HT1080 (cell line): ENCODE measurements at places on chromosomes 16 and 17.

DNA sequence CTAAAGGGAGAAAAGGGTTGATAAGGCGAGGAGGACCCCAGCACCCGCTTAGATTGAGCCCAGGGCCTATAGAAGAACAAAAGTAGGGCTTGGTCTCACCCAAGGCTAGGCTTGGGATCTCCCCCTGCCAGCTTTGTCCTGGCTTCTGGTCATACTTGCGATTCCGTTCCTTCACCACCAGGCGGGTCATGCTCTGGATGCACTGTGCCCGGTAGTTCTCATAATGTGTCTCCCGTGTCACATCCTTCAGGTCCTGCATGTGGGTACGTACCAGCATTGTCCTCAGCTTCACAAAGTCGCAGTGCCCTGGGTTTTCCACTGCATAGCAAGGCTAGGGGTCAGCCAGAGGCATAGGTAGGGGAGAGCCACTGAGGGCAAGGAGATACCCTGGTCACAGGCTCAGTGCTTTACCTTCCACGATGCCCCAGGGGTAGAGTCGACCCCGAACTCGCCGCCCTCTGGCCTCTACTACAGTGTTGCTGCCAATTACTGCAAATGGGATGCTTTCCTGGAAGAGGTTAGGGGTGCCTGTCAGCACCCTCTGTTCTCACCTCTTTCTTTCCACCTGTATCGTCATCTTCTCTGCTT lies 6.5 kb upstream of the MTMR4 start:
- DNase-seq = no peak

DNA sequence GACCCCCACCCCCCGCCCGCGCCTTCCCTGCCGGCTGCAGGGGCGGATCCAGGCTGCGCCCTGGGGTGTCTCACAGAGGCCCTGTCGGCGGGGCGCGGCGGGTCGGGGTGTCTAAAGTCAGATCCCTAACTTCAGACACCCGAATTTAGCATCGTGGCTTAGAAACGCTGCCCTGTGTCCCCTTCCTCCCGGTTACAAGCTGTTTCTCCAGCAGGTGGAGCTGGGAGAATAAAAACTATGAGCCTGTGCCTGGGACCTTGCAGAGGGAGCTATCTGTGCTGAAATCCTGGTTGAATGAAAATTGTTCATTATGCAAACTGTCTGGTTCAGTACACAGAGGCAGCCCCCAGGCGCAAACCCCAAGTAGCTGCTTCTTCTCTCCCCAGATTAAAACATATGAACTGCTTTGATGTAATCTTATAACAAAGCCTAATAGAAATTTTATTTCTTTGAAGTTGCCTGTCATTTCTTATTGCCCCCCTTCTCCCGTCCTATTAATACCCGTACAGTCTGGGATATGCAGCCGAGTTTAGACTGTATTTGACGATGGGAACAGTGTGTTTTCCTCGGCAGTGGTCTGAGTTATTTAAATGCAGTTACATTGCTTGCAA lies 79.0 kb downstream of the RPA1 start:
- peak; percentile 68 for DNase-seq

DNA sequence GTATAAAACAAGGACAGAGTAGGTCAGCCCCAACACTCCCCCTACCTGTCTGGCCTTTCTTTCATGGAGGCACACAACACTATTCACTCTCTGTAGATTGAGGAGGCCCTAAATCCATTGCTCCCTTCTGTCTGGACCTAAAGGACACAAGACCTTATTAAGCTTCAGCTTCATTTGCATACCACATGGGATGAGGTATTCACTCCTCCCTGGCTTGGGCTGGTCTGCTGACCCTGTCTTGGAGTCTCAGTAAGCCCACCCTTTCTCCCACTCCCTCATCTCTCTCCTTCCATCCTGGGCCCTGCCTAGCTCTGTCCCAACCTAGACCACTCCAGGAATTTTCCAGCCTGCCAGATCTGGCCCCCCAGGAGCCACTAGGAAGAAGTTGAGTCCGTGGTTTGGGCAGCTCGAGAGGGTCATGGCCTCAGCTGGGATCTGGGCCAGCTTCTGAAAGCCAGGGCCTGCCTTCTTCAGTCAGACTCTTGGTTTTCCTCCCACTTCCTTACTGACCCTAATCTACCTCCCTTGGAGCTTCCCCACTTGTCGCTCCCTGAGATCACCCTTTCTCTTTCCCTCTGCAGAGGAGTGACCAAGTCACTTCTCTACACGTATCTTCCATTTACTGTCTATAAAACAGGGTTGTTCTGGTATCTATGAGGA lies 6.5 kb upstream of the LLGL1 start:
- DNase-seq = peak; percentile 21

GRCh38 chr17:74770498-74771318 lies 5.4 kb downstream of the NAT9 start:
- DNase-seq = no peak

DNA sequence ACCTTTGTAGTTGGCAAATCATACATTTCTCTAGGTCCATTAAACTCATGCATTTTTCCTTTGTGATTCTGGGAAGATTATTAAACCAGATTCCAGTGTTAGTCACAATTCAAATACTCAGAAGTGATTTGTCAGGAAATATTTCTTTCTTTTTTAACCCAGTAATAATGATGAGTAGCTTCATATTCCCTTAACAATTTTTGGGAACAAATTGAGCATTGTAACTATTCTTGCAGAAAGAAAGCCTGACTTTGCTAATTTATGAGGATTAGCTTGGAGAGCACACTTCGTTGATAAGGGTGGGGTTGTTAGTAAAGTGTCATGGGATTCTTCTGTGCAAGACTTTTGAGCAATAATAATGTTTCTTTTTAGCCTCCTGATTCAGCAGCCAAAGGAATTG lies 18.7 kb upstream of the KRT24 start:
- no peak for DNase-seq

DNA sequence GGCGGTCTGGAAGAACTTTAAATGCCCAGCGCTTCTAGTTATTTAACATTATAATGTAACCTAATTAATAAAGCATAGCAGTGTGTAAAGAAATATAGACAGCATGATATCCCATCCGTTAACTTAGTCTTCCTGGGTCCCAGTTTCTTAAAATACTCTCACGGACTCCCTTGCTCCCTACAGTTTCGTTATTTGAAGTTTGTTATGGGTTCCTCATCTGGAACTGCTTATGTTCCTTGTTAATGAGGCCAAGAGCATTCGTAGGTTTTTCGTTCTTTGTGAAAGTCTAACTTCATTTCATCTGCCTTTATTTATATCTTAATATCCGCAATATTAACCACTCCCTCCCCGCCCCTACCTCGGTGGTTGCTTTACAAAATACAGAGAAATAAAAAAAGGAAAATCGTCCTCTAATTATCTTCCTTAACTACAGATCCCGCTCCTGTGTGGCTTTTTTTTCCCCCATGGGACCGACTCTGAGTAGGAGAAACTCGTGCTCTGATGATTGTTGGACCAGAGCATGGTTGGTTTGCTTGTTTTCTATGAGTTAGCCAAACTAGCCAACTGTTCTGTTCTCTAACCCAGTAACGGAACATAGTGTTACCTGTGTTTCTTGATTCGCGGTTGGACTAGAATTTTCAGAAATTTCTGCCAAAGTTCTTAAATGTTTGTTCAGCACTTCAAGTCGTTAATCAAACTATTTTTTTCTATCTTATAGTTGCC lies 863 bp downstream of the ADPRM start:
- peak; percentile 12 for DNase-seq

DNA sequence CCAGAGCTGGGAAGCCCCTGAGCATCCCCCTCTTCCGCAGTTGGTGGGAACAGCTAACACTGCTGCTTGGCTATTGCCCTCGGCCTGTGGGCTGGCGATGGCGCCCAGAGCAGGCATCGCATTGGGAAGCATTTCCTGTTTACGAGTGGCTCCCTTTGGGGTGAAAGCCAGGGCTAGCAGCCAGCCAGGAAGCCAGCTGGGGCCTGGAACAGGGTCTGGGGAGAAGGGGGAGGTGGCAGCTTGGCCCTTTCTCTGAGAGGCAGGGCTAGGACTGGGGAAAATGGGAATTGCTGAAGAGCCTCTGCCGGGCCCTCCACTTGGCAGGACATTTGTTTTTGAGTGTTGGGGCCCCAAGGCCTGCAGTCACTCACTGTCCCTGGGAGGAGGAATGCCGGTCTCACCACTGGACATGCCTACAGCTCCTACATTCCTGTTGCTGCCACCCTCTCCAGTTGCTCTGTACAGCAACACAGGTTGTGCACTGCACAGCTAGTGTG lies 2.4 kb upstream of the MTSS2 start:
- no peak for DNase-seq

DNA sequence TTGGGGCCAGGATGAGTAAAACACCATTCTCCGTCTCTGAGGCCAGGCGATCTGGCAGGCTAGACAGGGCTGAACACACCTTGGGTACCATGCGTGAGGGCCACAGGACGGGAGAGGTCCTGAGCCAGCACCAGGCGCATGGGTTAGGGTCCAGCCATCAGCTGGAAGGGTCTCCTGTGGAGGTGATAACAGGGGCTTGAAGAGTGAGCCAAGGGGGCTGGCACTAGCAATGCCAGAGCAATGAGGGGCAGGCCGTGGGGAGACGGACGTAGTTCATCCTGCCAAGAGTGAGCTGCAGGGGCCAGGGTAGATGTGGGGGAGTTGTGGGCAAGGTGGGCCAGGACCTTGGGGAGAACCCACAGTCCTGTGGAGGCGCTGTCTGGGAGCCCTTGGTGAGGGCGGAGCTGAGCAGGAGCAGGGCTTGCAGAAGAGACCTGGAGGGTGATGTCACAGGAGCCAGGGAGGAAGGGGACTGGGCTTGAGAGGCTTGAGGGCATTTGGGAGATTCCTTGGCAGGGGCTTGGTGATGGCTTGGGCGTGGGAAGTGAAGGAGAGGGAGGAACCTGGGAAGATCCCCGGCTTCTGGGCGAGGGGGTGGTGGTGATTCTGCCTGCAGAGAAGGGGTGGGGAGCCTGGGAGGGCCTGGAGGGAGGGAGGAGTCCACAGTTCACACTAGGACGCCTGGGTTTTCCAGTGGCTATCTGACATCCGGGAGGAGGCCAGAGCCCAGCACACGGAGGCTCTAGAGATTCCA lies 6.3 kb upstream of the NPTX1 start:
- DNase-seq = no peak

DNA sequence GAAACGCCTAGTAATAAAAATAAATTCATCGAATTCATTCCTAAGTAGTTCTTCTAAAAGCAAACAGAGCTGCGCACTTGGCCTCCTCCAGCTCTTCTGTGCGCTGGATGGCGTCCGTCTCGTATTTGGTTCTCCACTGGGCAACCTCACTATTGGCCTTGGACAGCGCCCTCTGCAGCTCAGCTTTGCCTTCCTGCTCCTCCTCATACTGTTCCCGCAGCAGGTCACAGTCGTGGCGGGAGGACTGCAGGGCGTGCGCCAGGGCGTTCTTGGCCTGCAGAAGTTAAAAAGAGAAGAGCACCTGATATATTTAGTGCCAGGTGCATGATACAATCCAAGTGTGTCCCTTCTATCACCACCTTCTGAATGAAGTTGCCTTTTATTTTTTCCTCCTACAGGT lies 21.8 kb downstream of the MYH3 start:
- no peak for DNase-seq

DNA sequence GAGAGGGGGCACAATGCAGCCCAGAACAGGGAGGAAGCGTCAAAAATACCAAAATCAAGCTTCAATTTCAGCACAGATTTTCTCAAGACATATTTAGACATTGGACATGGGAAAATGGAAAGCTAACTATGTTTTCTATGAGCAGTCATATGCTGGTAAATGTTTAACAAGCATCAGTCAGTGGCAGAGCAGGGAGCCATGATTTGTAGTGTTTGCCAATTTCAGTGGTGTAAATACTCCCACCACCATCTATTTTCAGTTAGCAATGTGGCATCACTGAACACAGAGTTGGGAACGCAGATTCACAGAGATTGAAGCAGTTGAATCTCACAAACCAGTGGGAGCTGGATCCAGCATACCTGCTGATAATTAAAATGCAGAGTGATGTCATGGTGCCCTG lies 24.6 kb upstream of the MYOCD start:
- no peak for DNase-seq

- no peak for DNase-seq
Measured at GRCh38 chr17:47803201-47803600, 18.4 kb downstream of the OSBPL7 start.

GRCh38 chr16:51287121-51287755 lies 136.2 kb upstream of the SALL1 start:
- DNase-seq = no peak

DNA sequence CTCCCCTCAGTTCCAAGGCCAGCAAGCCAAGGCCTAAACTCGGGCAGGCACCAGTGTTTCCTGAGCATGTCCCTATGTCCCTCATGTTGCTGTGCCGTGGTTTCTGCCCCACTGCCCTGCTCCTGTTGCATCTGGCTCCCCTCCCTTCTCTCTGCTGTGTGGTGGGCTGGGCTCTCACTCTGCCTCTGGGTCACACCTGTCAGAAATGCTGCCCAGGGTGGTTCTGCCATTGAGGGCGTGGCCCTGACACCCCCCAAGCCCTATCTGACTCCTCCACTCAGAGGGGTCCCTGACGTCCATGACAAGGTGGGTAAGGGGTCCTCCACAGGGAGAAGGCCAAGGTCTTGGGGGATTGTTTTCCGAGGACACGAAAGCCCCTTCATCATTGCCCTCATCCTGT lies 9.2 kb upstream of the ITGA3 start:
- DNase-seq = no peak

- DNase-seq = no peak
Measured at GRCh38 chr17:42608305-42609181, 631 bp downstream of the RETREG3 start.

DNA sequence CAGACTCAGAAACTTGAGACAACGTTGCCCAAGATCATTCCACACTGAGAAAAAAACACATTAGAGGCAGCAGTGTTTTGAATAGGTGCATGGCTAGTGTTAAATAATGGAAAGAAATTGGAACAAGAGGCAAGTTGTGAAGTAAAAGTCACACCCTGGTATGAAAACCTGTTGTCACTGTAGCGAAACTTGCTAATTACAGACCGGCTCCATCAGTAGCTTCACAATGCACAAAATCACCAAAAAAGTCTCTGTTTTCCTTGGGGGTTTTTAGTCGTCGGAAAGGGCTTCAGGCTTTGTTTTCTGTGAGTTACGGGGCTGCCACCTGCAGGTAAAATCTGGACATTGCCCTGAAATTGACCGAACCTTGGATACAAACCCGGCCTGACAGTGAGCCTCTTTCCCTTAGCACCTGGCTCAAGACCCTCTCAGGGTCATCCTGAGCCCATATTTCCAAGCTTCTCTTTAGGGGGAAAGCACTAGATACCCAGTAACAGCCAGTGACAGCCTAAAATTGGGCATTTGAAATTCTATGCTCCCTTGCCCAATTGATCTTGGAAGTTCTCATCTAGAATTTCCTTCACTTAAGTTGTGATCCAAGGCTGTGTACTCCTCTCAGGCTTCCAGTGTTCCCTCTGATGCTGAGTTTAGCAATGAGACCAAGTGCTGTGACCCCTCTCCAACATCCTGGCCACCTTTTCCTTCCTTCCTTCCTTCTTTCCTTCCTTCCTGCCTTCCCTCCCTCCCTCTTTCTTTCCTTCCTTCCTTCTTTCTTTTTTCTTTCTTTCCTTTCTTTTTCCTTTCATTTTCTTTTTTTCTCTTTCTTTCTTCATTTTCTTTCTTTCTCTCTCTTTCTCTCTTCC lies 7.2 kb upstream of the GRB2 start:
- DNase-seq = peak; percentile 66

- DNase-seq = peak; percentile 18
Measured at GRCh38 chr17:52134641-52135040, 23.9 kb downstream of the CA10 start.

GRCh38 chr17:79612468-79613194 lies 1.8 kb upstream of the RBFOX3 start:
- DNase-seq = peak; percentile 39

GRCh38 chr16:88365244-88365865 lies 17.4 kb upstream of the ZNF469 start:
- no peak for DNase-seq
